HFF-Myc (cell line): ENCODE measurements at places on chromosomes 4 and X.

DNA sequence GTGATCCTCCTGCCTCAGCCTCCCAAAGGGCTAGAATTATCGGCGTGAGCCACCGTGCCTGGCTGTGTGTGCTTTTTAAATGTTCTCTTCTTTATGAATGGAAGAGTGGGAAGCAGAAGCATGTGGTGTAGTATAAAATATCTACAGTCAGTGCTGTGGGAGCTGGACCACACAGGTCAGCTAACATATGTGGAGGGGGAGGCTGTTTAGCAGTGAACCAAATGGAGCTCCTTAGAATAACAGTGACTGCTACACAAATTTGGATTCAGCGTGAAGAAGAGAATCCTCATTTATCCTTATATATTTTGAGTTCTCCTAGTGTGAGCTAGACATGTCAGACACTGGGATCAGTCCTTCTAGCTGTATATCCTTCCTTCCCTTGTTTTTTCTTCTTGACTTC is 3.2 kb downstream of the SNX25 start:
- DNase-seq = no peak

- no peak for DNase-seq
These were observed 34.7 kb downstream of the NHSL2 start for GRCh38 chrX:71945237-71945805.

DNA sequence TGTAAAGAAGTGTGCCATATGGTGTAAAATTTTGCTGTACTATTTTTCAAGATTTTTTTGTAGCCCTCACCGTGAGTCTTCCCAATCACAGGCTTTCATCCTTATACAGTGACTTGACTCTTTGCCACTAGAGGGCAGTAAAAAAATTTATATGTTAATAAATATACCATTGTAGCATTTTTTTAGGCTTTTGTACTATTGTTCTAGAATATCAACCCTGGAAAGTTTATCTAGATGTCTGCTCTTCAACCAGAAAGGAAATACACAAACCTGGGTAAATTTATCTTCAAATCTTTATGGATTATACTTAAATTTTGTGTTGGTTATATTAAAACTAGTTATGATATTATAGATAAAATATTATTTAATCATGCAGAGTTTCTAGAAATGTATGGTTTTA is 235.3 kb downstream of the TENM3 start:
- DNase-seq = peak; percentile 9

DNA sequence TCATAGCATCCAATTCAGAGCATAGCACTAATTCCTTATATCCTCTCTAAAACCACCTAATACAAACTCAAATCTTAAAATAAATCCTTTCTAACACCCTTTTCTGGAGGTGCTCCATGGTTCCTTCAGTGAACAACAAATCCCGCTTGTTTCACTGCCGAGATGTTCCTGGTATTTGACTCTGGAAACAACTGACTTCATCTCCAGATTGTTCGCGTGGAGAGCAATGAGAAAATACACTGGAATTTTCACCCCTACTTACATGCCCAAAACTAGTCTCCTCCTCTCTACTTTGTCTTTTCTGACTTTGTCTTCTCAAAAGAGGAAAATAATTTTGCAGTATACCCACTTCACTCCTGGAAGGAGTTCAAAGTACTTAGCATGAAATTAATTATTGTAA is 129.0 kb downstream of the PLS3 start:
- DNase-seq = no peak

- no peak for DNase-seq
These were observed 135.0 kb downstream of the AWAT2 start for GRCh38 chrX:69914781-69915180.

DNA sequence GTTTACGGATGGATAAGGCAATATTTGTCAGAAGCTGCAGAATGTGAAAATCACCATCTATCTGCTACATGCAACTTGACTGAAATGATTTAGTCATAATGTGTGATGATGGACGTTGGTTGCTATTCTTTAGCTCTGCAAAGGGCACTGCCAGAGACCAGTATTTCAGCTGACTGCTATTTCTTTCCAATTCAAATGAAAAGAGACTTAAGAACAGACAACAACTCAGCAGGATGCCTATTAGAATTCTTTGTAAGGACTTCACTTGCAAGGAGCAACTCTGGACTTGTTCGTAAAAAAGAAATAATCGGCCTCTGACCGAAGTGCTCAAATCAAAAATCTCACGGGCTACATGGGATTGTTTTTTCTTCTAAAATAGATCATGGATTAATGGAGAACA is 262.7 kb downstream of the DHX15 start:
- DNase-seq = no peak

- DNase-seq = no peak
These were observed 10.3 kb downstream of the SPRY1 start for GRCh38 chr4:123406872-123407271.

GRCh38 chrX:104922206-104922621 is 298.3 kb downstream of the TEX13A start:
- peak; percentile 12 for DNase-seq

DNA sequence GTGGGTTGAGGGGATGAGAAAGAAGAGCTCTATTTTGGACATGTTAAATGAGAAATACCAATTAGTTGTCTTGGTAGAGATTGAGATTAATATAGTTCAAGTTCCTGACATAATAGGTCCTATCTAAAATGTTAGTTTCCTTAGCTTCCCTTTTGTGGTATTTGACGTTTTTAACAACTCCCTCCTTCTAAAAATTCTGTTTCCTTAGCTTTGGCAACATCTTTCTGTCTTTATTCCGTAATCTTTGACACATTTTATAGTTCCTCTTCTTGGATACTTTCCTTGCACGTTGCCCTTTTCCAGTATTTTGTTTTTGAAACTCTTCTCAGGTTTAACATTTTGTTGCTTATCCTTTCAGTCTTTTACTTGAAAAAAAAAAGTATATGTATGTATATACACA is 36.9 kb downstream of the LAMTOR3 start:
- DNase-seq = no peak

DNA sequence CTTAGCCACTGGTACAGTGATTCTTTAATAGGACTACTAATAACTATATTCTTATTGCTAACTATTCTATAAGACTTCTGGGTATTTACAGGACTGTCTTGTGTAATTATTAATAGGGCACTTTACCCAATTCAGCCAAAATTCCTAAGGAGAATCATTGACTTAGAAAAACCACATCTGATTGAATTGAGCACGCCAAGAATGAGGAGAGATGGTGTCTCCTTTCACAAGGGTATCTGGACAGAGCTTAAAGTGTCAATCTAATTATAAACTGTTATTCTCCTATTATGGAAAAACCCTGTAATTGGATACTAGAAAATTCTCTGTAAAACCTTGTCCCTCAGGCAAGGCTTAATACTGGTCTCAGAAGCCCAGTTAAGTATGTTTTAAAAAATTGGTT is 111.1 kb upstream of the TLL1 start:
- no peak for DNase-seq

DNA sequence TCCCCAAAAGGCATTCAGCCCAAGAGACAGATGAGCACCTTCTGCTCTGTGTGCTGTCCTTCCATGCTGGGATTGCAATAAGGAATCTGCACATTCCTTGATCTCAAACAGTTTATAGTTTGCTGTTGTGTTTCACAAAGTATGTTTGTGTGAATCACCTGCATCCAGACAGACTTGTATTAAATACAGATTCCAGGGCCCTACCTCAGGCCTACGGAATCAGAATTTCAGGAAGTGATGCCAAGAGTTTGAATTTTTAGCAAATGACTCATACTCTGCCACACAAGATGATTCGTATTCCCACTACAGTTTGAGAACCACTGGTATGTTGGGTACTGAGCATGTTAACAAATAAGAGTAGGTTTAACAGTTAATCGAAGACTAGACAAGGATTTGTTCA is 7.0 kb downstream of the VAMP7 start:
- DNase-seq = peak; percentile 62

DNA sequence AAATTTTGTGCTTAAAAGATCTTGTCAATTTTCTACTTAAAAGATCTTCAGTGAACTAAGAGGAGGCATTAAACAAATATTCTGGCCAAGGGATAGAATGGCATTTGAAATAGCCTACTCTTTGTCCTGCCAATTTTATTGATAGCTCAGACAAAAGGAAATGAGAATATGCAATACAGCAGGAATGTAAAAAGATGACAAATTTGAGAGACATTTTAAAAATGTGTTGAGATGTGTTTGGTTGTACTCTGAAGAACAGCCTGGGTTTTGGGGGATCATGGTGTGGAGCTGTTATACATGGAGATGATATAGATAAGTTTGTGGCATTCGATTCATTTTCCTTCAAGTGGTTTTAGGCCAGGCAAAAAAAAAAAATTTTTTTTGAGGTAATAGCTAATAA is 11.6 kb upstream of the MAD2L1 start:
- DNase-seq = no peak

DNA sequence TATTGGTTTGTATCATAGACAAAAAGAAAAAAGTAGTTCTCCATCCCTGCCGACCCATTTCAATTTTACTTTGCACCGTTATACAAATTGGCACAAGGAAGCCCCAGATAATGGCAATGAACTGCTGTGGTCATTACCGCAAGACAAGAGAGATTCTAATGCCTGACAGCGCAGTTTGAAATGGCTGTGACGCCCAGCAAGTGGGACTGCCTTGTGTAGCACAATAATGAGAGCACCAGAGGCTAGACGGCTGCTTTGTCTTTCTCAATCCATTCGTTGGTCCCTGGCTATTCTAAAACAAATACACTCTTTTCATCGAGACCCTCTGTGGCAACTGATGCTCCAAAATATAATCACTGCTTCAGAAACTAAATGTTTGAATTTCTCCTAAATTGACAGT is 192.4 kb upstream of the NEIL3 start:
- DNase-seq = no peak

- DNase-seq = no peak
These were observed 816.1 kb upstream of the TENM3 start for GRCh38 chr4:181427076-181427475.

DNA sequence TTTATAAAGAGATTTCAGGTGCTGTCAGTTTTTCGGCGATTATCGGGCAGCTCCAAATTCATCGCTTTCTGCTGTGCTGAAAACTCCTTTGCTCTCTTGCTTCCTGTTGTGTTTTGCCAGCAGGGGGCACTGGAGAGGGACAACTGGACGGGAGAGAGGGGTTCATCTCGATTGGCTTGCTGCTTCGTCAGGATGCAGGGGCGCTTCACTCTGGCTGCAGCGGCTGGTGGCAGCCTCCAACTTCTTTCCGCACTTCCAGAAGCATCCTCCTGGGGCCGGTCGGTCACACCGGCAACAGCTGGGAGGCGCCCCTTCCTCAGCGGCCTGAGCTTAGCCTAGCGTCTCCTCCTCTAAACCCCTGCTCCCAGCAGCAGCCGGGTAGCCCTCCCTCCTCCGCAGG is 29.5 kb downstream of the MSL3 start:
- DNase-seq = no peak

DNA sequence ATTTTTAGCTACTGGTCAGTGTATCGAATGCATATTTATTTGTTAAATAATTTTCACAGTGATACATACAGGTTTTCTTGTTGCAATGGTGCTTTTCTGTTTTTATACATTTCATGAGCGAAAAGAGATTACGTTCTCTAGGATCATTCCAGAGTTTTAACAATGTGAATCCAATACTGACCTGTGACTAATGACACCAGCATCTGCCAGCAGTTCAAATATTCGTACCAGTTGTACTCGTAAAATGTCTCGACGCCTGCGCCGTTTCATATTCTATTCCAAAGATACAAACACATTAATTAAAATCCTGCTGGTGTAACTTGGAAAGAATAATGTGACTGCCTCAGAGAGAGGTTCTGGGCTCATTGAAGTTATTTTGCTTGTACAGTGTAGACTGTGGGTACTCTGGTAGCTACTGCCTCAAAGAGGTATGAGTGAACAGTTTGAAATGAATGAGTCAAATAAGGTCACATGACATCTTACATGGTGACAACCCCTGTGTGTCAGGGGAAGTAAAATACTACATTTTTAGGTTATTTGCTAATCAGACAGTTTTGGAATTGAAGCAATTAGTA is 80.7 kb downstream of the ZAR1 start:
- no peak for DNase-seq

- DNase-seq = no peak
These were observed 1.5 kb upstream of the IL1RAPL1 start for GRCh38 chrX:28585767-28586166.

- no peak for DNase-seq
These were observed 69.5 kb upstream of the BRWD3 start for GRCh38 chrX:80879143-80879542.

- DNase-seq = no peak
These were observed 120.2 kb downstream of the PAPSS1 start for GRCh38 chr4:107599841-107600240.

DNA sequence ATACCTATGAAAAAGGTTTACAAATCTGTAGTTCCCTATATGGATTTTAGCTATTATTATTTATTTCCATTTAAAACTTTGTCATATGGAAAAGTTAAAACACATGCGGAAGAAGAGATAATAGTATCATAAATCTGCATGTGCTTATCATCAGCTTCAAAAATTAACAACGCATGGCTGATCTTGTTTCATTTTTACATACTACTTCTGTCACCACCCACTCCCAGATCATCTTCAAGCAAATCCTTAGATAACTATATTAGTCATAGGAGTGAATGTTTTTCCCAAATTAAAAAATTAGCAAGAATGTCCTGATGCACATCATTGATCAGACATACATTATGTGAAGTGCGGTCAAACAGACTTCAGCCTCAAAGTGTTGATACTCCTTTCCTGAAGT is 24.6 kb upstream of the MOB1B start:
- no peak for DNase-seq

DNA sequence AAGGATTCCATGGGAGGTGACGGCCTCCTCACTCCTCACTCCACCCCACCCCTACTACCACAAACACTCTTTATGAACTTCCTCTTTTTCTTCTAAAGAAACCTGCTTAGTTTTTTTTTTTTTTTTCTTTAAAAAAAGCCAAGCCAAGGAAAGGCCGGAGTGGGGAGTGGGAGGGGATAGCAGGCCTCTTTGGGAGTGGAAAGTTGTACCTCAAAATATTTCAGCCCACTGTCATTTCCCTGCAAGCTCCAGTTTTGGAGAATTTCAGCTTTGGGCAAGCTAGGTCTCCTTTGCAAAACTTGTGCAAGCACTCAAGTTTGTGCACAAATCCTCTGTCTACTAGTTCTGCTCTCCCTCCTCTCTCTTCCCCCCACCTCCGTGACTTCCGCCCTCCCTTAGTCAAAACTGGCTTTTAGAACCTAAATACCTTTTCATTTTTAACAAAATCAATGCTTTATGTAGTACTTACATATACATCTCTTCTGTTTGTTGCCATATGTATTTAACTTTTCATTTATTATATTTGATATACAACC is 512 bp upstream of the ANTXR2 start:
- DNase-seq = no peak

- DNase-seq = no peak
These were observed 23.4 kb downstream of the ARHGEF9 start for GRCh38 chrX:63761639-63762038.

GRCh38 chrX:106933538-106933961 is 13.3 kb downstream of the CLDN2 start:
- no peak for DNase-seq

DNA sequence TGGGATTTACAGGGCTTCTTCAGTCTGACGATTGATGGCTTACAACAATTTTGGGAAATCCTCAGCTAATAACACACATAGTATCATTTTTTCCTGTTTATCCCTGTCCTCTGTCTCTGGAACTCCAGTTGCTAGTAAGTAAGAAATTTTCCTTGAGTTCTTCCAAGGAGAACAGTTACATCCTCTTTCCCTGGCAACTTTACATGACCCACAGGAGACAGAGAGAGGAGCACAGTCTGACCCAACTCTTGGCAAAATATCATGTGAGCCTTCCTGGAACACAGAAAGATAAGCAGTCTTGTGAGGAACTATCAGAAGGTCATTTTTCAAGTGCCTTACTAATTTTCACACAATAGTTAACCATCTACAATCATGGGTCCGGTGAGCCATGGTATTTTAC is 578.7 kb upstream of the PABPC4L start:
- DNase-seq = no peak
